Tibial artery (tissue), 4 donors: ENCODE measurements at places on chromosomes 3 and 15.

DNA sequence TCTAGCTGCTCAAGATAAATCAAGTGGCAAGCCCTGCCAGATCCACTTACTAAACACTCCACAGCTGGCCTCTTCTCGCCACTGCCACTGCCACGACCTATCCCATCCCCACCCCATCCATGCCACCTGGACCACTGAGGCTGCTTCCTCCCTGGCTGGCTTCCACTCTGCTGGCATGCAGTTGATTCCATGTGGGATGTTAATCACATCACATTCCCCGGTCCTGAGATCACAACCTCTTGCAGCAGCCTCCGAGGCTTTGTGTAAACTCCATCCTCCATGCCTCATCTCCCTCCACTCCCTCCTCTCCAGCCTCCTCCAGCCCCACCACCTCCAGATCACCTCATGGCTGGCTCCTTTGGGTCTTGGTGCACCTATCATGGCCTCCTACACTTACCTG, 7.7 kb downstream of the NCKIPSD start:
- no peaks in the 10 kb centered on the region for H3K27me3 ChIP-seq
- peaks cover 90% of the 10 kb centered on the region for H3K36me3 ChIP-seq
- H3K4me1 ChIP-seq, result peaks cover 4% of the 10 kb centered on the region
- no peak overlapping the region for H3K27ac ChIP-seq
- DNase-seq, result no peak
- H3K4me3 ChIP-seq, result no peak overlapping the region

DNA sequence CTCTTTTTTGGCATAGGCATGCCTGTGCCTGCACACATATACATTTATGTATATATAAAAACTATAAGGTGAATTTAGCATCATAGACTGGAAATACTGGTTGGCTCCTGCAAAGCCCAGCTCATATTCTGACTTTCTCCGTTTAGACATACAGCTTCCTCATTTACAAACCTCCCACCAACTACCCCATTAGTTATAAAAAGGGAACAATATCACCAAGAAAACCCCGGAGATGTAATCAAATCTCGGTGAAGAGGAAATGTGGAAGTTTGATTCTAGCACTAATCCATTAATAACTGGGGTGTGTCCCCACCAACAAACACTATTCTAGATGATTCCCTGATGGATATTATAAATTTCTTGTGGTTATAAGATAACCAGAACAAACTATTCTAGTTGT, 517.7 kb upstream of the TBL1XR1 start:
- no peaks in the 10 kb centered on the region for H3K27me3 ChIP-seq
- peaks cover 5% of the 10 kb centered on the region for H3K4me1 ChIP-seq
- no peak overlapping the region for H3K4me3 ChIP-seq
- H3K27ac ChIP-seq, result no peak overlapping the region

DNA sequence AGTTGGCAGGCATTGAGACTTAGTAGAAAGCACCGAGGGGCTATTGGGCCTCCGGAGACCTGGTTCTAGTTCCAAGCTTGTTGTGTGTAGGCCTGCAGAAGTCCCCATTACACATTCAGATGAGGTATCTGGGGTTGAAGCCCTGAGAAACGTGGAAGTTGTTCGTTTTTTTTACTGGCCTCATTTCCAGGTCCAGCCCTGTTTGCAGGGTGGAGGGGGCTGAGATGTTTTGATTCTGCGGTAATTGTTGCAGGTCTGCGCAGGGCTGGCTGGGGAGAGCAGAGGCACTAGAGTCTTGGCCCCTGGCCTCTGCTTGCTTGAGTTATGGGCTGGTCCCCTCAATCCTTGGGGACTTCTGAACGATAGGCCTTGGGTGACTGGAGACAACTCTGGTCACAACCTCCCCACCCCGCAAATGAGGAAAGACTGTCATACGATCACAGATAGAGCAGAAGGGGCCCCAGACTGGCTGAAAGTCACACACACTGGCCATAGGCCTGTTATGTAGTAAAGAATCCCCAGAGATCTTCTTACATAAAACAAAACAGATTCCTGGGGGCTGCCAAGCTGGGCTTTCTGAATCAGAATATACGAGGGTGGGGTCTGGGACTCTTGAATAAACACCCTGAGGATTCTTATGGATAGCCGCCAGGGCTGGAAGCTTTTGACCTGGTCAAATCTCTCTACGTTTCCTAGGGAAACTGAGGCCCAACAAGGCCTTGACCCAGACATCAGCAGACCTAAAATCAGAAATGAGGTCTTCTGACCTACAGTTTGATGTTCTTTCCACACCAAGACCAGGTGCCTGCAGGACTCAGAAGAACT, 15.6 kb downstream of the KBTBD13 start:
- no peak overlapping the region for H3K4me3 ChIP-seq
- no peaks in the 10 kb centered on the region for H3K27me3 ChIP-seq
- H3K36me3 ChIP-seq, result peaks cover 1% of the 10 kb centered on the region

- no peak for DNase-seq
- no peak overlapping the region for H3K4me3 ChIP-seq
- H3K27me3 ChIP-seq, result no peaks in the 10 kb centered on the region
Observed at GRCh38 chr3:142777927-142778326, 54.1 kb downstream of the TRPC1 start.

GRCh38 chr3:70977712-70978111, 605.8 kb downstream of the FOXP1 start:
- H3K36me3 ChIP-seq, result peaks cover 30% of the 10 kb centered on the region
- H3K27ac ChIP-seq, result no peak overlapping the region
- no peak overlapping the region for H3K4me3 ChIP-seq
- H3K4me1 ChIP-seq, result peaks cover 40% of the 10 kb centered on the region
- no peak for DNase-seq

DNA sequence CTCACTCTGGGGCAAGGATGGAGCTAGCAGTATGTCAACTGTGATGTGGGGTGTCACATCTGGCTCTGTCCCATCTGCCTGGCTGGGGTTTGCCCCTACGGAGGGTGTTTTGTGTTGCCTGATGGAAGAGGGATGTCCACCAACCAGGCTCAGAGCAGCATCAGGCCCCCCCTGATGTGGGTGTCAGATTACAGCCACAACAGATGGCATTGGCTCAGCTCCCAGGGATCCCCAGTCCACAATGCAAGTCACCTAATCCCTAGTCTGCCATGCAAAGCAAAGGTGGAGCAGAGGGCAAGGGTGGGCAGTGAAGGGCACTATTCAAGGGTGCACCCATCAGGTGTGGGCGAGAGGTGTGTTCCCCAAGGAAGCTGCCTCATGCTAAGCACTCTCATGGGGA, 48.9 kb upstream of the AMOTL2 start:
- H3K27me3 ChIP-seq, result no peaks in the 10 kb centered on the region
- no peak for DNase-seq
- H3K4me3 ChIP-seq, result no peak overlapping the region
- no peak overlapping the region for H3K27ac ChIP-seq
- no peaks in the 10 kb centered on the region for H3K36me3 ChIP-seq
- H3K4me1 ChIP-seq, result no peaks in the 10 kb centered on the region

- H3K27ac ChIP-seq, result no peak overlapping the region
- DNase-seq, result no peak
- no peaks in the 10 kb centered on the region for H3K36me3 ChIP-seq
Observed at GRCh38 chr3:122268257-122269024, 56.6 kb upstream of the CSTA start.

DNA sequence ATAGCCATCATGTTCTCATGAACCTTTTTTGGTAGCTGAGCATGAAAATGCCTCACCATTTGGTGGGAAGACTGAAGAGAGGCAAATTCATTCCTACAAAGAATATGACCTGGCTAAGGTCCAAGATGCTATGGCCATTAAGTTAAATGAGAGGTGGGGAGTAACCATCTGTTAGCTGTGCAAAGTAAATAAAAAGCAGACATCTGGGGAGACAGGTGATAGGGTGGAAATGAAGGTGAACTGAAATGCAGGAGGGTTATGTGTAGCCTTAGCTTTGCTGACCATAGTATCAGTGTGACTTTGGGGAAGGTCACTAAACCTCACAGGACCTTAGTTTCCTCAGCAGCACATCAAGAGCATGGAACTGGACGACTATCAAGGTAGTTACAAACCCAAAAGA, 111.0 kb upstream of the STRIT1 start:
- H3K27ac ChIP-seq, result no peak overlapping the region
- H3K27me3 ChIP-seq, result no peaks in the 10 kb centered on the region
- H3K4me1 ChIP-seq, result no peaks in the 10 kb centered on the region
- H3K36me3 ChIP-seq, result no peaks in the 10 kb centered on the region
- no peak for DNase-seq

GRCh38 chr15:51848811-51849210, 19.4 kb downstream of the TMOD3 start:
- peaks cover 42% of the 10 kb centered on the region for H3K4me1 ChIP-seq
- no peak for DNase-seq
- H3K4me3 ChIP-seq, result no peak overlapping the region
- H3K27ac ChIP-seq, result no peak overlapping the region

DNA sequence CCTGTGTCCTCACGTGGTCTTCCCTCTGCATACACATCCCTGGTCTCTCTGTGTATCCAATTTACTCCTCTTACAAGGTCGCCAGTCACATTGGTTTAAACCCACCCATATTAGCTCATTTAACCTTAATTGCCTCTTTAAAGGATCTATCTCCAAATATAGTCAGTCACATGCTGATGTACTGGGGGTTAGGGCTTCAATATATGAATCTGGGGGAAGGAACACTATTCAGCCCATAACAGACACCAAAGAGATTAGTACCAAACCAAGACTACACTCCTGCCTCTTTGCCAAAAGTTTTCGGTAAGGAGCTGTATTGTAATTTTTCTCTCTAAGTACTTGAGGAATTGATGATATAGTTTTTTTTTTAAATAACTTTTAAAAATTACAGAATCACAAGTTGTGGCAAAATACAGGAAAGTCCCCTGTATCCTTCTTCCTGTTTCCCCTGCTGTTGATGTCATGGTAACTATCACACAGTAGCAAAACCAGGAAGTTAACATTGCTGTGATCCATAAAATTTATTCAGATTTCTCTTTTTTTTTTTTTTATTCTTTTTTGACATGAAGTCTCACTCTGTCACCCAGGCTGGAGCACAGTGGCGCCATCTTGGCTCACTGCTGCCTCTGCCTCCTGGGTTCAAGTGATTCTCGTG, 67.8 kb downstream of the SLCO3A1 start:
- H3K27ac ChIP-seq, result peak overlapping the region; percentile 12
- no peaks in the 10 kb centered on the region for H3K27me3 ChIP-seq
- no peak for DNase-seq
- peaks cover 29% of the 10 kb centered on the region for H3K4me1 ChIP-seq
- H3K36me3 ChIP-seq, result no peaks in the 10 kb centered on the region
